ENCODE measurements at places on chromosomes 7 and 10.

GRCh38 chr7:147771344-147771743 lies 819.2 kb upstream of the C7orf33 start:
- H3K4me1 ChIP-seq, result no peaks in the 10 kb centered on the region
- no peak for DNase-seq
- no peaks in the 10 kb centered on the region for H3K27me3 ChIP-seq
- no peak overlapping the region for H3K4me3 ChIP-seq

- H3K36me3 ChIP-seq, result peaks cover 2% of the 10 kb centered on the region
- DNase-seq, result peak; percentile 76
- no peaks in the 10 kb centered on the region for H3K4me1 ChIP-seq
- no peak within 1 kb of the TSS for H3K27ac ChIP-seq
These were observed at the start of gene TFAM for GRCh38 chr10:58384999-58385783. Gene TFAM, plus strand, starts transcription at chr10:58385410. Its CDS starts 138 bp downstream, at chr10:58385548.

DNA sequence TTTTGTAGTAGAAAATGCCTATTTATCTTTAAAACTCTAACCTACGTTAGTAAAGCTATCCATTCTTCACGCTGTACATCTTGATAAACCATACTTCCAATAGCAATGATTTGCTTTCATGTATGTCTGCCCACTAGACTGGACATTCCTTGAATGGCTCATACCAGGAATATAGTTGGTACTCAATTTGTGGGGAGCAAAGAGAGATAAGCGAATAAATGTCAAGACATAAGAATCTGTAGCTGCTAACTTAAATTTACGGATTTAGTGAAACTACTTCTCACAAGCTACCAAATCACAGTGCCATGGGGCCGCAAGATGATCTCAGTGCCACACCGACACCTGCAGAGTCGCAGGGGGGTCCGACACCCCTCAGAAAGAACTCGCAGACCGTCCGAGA lies 763 bp upstream of the RALA start:
- DNase-seq, result no peak
- H3K27ac ChIP-seq, result no peak overlapping the region
- H3K4me1 ChIP-seq, result peaks cover 3% of the 10 kb centered on the region
- H3K27me3 ChIP-seq, result no peaks in the 10 kb centered on the region

DNA sequence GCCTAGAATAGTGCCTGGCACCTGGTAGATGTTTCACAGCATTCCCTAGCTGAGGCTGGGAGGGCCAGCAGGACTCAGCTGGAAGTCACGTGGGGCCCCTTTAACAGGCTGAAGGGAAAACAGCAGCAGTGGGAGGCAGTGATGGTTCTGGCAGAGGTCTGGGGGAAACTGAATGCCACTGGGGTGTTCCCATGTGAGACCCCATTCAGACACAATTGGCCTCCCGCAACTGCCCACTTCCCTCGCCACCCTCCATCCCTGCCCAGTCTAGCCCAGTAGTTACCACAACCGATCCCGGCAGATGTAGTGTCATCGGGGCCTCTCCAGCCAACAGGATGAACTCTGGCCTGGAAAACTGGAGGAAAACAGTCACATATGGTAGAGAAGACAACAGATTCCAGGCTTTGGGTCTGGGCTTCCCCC lies 38.3 kb downstream of the FRMPD2 start:
- H3K36me3 ChIP-seq, result no peaks in the 10 kb centered on the region
- H3K27me3 ChIP-seq, result no peaks in the 10 kb centered on the region
- H3K4me1 ChIP-seq, result peaks cover 3% of the 10 kb centered on the region
- DNase-seq, result no peak
- H3K27ac ChIP-seq, result no peak overlapping the region

- DNase-seq, result no peak
- no peak overlapping the region for H3K4me3 ChIP-seq
- no peak overlapping the region for H3K27ac ChIP-seq
- H3K4me1 ChIP-seq, result no peaks in the 10 kb centered on the region
- no peaks in the 10 kb centered on the region for H3K36me3 ChIP-seq
These were observed 44.4 kb upstream of the AMPH start for GRCh38 chr7:38675494-38676106.

DNA sequence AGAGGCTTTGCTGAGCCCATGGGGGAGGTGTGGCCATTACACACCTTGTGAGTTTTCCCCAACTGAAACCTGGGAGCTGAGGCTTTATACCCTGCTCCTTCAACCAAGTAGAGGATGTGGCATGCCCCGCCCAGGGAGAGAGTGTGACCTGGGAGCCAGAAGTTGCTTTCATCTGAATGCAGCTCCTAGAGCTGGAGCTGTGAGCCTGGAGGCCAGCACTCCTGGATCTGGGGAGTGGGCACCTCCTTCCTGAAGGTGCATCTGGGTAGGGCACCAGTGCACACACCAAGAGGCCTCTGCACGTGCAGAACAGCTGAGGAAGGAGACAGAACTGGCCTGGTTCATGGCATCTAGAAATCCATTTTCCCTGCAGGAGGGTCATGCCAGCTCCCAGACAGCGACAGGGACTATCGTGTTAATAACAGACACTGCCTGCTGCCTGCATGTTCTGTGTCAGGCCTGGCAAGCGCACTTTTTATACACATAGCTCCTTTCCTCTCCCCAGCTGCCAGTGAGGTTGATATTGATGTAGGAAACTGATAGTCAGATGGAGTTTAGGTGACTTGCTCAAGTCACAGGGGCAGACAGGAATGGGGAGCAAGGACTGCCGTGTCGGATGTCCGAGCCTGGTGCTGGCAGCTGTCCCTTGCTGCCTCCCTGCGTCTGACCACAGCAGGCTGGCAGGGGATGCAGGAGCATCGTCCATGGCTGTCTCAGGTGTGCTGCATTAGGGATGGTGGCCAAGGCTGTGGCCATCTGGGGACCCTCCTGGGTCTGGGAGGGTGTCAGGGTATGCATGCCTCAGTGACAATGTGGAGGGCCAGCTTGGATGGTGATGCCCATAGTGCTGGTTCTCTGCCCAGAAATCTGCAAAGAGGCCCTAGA lies 189.9 kb upstream of the CXCL12 start:
- H3K4me3 ChIP-seq, result no peak overlapping the region
- H3K27ac ChIP-seq, result no peak overlapping the region
- H3K36me3 ChIP-seq, result no peaks in the 10 kb centered on the region

DNA sequence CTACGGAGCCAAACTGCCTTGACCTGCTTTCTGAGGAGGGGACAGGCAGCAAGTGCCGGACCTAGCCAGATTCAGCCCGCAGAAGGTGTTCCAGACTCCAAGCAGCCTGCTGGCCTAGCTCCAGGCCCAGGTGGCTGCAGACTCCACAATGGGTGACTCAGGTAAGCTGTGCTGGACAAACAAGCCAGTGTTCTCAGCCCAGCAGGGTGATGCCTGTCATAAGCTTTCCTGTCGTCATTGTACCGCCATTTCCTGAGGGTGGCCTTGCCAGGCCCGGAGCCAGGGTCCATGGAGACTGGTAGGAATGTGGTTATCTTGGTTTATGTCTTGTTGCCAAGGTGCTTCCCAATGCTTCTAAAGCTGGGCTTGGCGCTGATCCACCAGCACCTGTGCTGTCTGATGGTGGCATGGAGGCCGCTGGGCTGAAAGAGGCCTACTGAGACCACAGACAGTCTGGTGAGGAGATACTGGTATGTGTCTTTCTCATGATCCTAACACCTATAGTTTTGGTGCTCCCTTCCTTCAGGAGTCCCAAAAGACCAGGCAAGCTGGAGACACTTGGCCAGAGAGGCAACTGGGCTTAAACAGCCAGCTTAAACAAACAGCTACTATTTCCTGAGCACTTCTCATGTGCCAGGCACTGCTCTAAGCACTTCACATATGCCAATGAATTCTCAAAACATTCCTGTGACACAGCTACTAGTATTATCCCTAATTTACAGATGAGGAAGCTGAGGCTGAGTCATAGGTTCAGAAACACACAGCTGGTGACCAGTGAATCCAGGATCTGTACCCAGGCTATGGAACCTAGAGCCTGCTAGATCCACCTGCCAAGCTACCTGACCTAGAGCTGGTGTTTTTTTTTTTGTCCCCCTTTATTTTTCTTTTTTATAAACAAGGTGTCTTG lies 42.0 kb downstream of the ZC3HC1 start:
- H3K4me3 ChIP-seq, result no peak overlapping the region
- no peak for DNase-seq
- no peaks in the 10 kb centered on the region for H3K36me3 ChIP-seq
- H3K4me1 ChIP-seq, result no peaks in the 10 kb centered on the region
- no peak overlapping the region for H3K27ac ChIP-seq
- H3K27me3 ChIP-seq, result no peaks in the 10 kb centered on the region

GRCh38 chr10:44581996-44582395 lies 197.1 kb upstream of the CXCL12 start:
- no peaks in the 10 kb centered on the region for H3K36me3 ChIP-seq
- H3K4me3 ChIP-seq, result no peak overlapping the region
- H3K27ac ChIP-seq, result no peak overlapping the region

GRCh38 chr7:80639011-80639410 lies 569 bp downstream of the CD36 start:
- no peaks in the 10 kb centered on the region for H3K36me3 ChIP-seq
- no peak overlapping the region for H3K4me3 ChIP-seq
- no peaks in the 10 kb centered on the region for H3K4me1 ChIP-seq
- no peaks in the 10 kb centered on the region for H3K27me3 ChIP-seq
- no peak overlapping the region for H3K27ac ChIP-seq
- no peak for DNase-seq

- no peak for DNase-seq
- H3K4me1 ChIP-seq, result no peaks in the 10 kb centered on the region
- H3K36me3 ChIP-seq, result no peaks in the 10 kb centered on the region
- H3K27me3 ChIP-seq, result no peaks in the 10 kb centered on the region
- H3K4me3 ChIP-seq, result no peak overlapping the region
- H3K27ac ChIP-seq, result no peak overlapping the region
These were observed 75.8 kb downstream of the ENO4 start for GRCh38 chr10:116925056-116925455.

GRCh38 chr10:37734971-37735370 lies 122.4 kb downstream of the ZNF248 start:
- no peaks in the 10 kb centered on the region for H3K36me3 ChIP-seq
- no peaks in the 10 kb centered on the region for H3K27me3 ChIP-seq
- H3K4me3 ChIP-seq, result no peak overlapping the region
- H3K27ac ChIP-seq, result no peak overlapping the region

DNA sequence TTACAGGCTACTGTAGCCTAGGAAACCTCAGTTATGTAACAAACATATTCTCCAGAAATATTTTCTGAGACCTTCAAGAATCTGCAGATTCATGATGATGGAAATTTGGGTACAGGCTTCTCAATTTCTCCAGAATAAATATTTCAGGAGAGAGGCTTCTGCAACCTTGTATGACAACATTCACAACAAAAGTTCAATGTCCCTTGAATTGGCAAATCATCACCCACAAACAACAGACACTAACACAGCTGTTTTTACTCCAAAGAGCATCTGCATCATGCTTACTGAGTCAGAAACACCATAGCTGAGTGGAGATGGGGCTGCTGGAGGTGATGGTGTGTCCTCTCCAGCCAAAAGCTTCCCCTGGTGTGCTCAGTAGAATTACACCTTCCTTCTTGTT lies 9.3 kb upstream of the COBL start:
- H3K27ac ChIP-seq, result no peak overlapping the region
- no peak for DNase-seq
- H3K36me3 ChIP-seq, result no peaks in the 10 kb centered on the region
- H3K4me1 ChIP-seq, result peaks cover 16% of the 10 kb centered on the region
- no peaks in the 10 kb centered on the region for H3K27me3 ChIP-seq

GRCh38 chr7:146136357-146136875 lies 19.8 kb downstream of the CNTNAP2 start:
- no peak for DNase-seq
- H3K4me3 ChIP-seq, result no peak overlapping the region
- H3K27ac ChIP-seq, result no peak overlapping the region

- H3K27me3 ChIP-seq, result no peaks in the 10 kb centered on the region
- no peak overlapping the region for H3K27ac ChIP-seq
- H3K36me3 ChIP-seq, result no peaks in the 10 kb centered on the region
- no peak overlapping the region for H3K4me3 ChIP-seq
- 0 out of 2 replicates have a peak, but pooled peaks cover 1% of the 10 kb centered on the region for H3K4me1 ChIP-seq
- no peak for DNase-seq
These were observed 17.7 kb upstream of the GPR37 start for GRCh38 chr7:124783271-124783670.

DNA sequence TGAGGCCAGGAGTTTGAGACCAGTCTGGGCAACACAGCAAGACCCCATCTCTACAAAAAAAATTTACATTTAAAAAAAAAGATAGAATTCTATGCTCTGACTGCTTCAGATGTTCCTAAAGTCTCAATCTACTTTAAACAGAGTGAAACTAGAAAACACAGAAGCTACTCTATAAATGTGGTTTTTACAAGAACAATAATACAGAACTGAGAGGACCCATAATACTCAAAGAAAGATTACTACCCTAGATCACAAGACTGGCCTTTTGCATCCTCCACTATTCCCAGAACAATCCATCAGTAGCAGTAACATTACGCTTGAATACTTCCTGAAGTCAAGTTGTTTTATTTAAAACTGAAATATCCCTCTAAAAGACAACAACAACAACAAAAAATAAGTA lies 119.4 kb downstream of the ZFAND4 start:
- DNase-seq, result no peak
- H3K27ac ChIP-seq, result no peak overlapping the region
- no peak overlapping the region for H3K4me3 ChIP-seq
- no peaks in the 10 kb centered on the region for H3K36me3 ChIP-seq

- H3K4me1 ChIP-seq, result no peaks in the 10 kb centered on the region
- no peaks in the 10 kb centered on the region for H3K36me3 ChIP-seq
- DNase-seq, result no peak
- H3K27me3 ChIP-seq, result no peaks in the 10 kb centered on the region
These were observed 72.6 kb upstream of the NFKB2 start for GRCh38 chr10:102322914-102323313.

- no peak overlapping the region for H3K27ac ChIP-seq
- H3K36me3 ChIP-seq, result peaks cover 9% of the 10 kb centered on the region
- no peak for DNase-seq
- H3K27me3 ChIP-seq, result no peaks in the 10 kb centered on the region
- H3K4me3 ChIP-seq, result no peak overlapping the region
- H3K4me1 ChIP-seq, result peaks cover 1% of the 10 kb centered on the region
These were observed 12.3 kb downstream of the CAMK2G start for GRCh38 chr10:73862011-73862410.

GRCh38 chr7:14196555-14196954 lies 207.1 kb upstream of the ETV1 start:
- H3K27me3 ChIP-seq, result no peaks in the 10 kb centered on the region
- H3K4me3 ChIP-seq, result no peak overlapping the region
- DNase-seq, result no peak
- no peak overlapping the region for H3K27ac ChIP-seq
- H3K4me1 ChIP-seq, result no peaks in the 10 kb centered on the region

DNA sequence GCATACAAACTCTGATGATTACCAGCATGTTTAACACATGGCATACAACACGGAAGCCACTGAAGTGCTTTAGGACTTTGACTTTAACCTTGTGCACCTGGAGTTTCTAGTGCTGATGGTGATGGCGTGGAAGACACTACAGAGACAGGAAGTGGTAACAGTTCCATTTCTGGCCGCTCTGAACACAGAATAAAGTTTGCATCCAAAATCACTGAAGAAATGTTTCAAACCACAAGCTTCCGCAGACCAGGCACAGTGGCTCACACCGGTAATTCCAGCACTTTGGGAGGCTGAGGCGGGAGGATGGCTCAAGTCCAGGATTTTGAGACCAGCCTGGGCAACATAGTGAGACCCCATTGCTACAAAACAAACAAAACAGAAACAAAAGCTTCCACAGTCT lies 40.3 kb upstream of the TNPO3 start:
- H3K27ac ChIP-seq, result no peak overlapping the region
- no peaks in the 10 kb centered on the region for H3K27me3 ChIP-seq
- H3K36me3 ChIP-seq, result no peaks in the 10 kb centered on the region
- no peaks in the 10 kb centered on the region for H3K4me1 ChIP-seq
- no peak overlapping the region for H3K4me3 ChIP-seq
- DNase-seq, result no peak

GRCh38 chr7:106866298-106867281 lies 1.5 kb downstream of the PIK3CG start:
- no peaks in the 10 kb centered on the region for H3K27me3 ChIP-seq
- H3K4me3 ChIP-seq, result no peak overlapping the region
- H3K27ac ChIP-seq, result no peak overlapping the region
- DNase-seq, result no peak

All from iPS DF 6.9 (cell line).